Sciatic nerve (tissue), 2 donors: ENCODE measurements at places on chromosomes 12 and 14. TPM values are rescaled to one million over a fixed set of nuclear protein-coding genes. Genes with fewer than 3 reads are reported as not detected.

The NR1H4 gene
- 0.13 TPM for total RNA-seq

GRCh38 chr12:8860165-8860961 lies 37.9 kb downstream of the A2ML1 start:
- peak; percentile 69 for DNase-seq

DNA sequence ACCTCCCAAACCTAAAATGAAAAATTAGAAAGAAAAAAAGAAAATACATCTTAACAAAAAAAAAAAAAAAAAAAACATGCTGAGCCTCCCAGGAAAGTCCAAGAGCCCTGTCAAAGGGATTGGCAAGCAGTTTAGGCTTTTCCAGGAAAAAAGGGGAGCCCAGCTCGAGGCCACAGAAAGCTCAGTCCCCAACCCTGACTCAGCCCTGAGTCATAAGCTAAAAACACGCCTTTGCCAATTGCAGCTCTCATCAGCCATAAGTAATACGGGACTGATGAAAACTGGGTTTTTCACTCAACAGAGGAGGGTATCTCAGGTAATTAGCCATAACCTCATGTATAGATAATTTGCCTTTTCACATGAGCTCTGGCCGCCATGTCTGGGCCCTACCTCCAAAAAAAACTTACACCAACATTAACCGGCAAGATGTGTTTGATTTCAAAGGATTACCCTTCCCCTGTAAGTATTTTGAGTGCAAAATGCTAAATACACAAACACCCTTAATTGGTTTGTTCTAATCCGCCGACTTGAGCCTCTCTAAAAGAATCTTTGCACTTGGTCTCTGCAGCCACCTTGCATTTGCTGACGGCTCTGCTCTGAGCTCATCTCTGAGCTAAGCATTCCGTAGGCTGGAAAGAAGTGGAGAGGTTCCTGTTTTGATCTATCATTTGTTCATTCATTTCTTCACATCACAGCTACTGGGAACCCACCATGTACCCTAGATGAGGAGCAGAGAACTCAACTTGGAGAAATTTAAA lies 319.2 kb downstream of the BCL11B start:
- no peak for DNase-seq

DNA sequence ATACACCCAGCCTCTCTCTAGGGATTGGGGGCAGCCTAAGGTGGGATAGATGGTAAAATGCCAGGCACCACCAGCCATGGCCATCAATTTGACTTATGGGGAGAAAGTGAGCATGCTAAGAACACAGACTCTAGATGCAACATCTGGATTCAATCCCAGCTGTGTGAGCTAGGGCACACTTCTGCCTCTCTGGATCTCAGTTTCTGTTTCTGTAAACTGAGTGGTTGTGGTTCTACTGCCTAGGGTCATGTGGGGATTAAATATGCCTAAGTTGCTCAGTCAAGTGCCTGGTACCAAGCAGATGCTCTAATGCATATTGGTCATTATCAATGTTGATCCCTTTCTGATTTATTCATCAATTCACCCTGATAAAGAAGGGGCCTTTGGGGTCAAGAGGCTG lies 12.6 kb upstream of the OAS1 start:
- no peak for DNase-seq
